Activated CD4-positive, alpha-beta T cell treated with anti-CD3 and anti-CD28 coated beads, Interleukin-2, amount 10 ng/mL, durations not matched to agents 7 days and 5 days (primary cell): ENCODE measurements at places on chromosomes 12 and 14. TPM values are rescaled to one million over a fixed set of nuclear protein-coding genes. Genes with fewer than 3 reads are reported as not detected.
A peak's percentile ranks its signal among the peaks of the same experiment; 100 is the strongest.

GRCh38 chr12:1519642-1520041, 74.7 kb downstream of the FBXL14 start:
- peaks cover 41% of the 10 kb centered on the region for H3K27me3 ChIP-seq
- H3K4me1 ChIP-seq, result no peaks in the 10 kb centered on the region
- no peak for DNase-seq
- H3K27ac ChIP-seq, result no peak overlapping the region

DNA sequence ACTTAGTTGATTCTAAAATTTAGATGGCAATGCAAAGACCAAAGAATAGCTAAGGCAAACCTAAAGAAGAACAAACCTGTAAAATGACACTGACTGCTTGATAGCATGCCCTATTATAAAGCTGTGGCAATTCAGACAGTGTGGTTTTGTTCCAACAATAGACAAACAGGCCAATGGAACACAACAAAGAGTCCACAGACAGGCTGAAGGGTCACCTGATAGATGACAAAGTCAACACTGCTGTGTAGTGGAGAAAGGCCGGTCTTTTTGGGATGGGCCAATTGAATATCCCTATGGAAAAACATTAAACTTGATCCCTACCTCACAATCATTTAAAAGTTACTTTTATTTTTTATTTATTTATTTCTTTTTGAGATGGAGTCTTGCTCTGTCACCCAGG, 33.8 kb upstream of the SLC25A3 start:
- DNase-seq, result no peak
- no peaks in the 10 kb centered on the region for H3K27me3 ChIP-seq
- H3K4me1 ChIP-seq, result no peaks in the 10 kb centered on the region
- no peak overlapping the region for H3K27ac ChIP-seq

GRCh38 chr14:103056322-103057027, 874 bp downstream of the CDC42BPB start:
- no peak overlapping the region for H3K27ac ChIP-seq
- no peak for DNase-seq
- peaks cover 43% of the 10 kb centered on the region for H3K27me3 ChIP-seq
- H3K36me3 ChIP-seq, result no peaks in the 10 kb centered on the region

DNA sequence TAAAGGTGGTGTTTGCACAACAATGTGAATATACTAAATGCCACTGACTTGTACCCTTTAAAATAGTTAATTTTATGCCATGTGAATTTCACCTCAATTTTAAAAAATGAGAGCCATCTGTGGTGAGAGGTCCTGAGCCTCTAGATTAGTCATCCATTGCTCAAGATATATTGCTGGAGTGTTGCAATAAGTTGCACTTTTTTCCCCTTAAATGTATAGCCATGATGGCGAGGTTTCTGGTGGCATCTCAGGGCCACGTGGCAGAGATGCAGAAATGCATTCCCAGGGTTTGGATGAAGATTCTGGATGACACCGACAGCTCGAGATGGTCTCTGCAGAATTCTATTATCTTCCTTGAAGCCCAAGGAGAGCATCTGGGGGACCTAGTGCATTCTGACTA, 153.7 kb downstream of the AACS start:
- H3K4me3 ChIP-seq, result no peak overlapping the region
- H3K4me1 ChIP-seq, result no peaks in the 10 kb centered on the region
- H3K36me3 ChIP-seq, result no peaks in the 10 kb centered on the region
- no peak for DNase-seq
- H3K27me3 ChIP-seq, result peaks cover 19% of the 10 kb centered on the region
- H3K27ac ChIP-seq, result no peak overlapping the region

GRCh38 chr14:89270439-89271227, 146.4 kb downstream of the FOXN3 start:
- peaks cover 30% of the 10 kb centered on the region for H3K36me3 ChIP-seq
- no peaks in the 10 kb centered on the region for H3K27me3 ChIP-seq
- no peak overlapping the region for H3K4me3 ChIP-seq
- H3K27ac ChIP-seq, result no peak overlapping the region

DNA sequence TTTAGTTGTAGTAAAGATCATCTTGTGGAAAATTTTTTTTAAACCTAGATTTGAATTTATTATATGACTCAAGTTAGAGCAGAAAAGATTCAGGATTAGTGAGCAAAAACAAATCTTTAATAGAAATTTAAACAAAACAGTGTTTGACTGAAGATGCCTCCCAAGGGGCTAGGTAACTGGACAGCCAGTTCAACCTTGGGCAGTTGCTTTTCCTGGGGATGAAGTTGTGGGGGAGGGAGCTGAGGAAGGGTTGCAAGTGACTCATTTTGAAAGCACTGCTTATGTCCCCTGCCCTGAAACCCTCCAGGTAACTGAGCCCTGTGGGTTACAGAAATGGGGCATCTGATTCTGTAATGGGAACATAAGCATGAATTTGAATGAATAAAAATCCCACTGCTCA, 13.1 kb downstream of the CFAP54 start:
- peak overlapping the region; percentile 71 for H3K27ac ChIP-seq
- DNase-seq, result no peak
- H3K4me3 ChIP-seq, result no peak overlapping the region

DNA sequence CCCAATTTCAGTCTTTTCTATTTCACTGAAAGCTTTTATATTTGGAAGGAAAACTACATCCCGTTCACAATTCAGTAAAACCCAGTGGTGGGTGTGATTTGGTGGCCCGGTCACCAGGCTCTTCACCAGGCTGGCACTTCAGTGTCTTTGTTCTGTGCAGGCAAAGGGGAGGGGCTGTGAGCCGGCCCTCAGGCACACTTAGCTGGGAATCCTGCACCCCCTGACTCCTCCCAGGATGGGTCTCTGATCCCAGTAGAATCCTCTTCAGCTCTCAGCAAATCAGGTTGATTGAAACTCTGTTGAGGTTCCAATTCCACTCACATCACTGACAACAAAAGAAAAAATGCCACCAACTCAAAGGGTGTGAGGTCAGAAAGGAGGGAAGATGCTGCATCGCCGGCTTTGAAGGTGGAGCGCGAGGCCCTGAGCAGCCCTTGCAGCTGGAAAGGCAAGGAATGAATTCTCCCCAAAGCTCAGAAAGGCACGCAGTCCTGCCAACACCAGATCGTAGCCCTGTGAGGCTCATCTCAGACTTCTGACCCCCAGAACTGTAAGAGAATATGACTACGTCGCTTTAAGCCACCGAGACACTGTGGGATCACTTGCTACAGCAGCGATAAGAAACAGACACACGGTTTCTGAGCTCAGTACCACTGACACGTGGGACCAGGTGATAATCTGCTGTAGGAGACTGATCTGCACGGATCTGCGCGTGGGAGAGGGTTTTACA, 166.6 kb downstream of the PIWIL1 start:
- H3K27ac ChIP-seq, result no peak overlapping the region
- DNase-seq, result no peak
- no peaks in the 10 kb centered on the region for H3K27me3 ChIP-seq
- H3K4me1 ChIP-seq, result no peaks in the 10 kb centered on the region
- no peaks in the 10 kb centered on the region for H3K36me3 ChIP-seq
- H3K4me3 ChIP-seq, result no peak overlapping the region

GRCh38 chr12:56165369-56165768, 7.2 kb downstream of the MYL6 start:
- H3K4me1 ChIP-seq, result peaks cover 22% of the 10 kb centered on the region
- DNase-seq, result no peak
- no peaks in the 10 kb centered on the region for H3K27me3 ChIP-seq

CLEC4D gene
- total RNA-seq, result not detected

HOXC9 gene
- not detected for total RNA-seq

SAMD4A gene
- total RNA-seq, result 0.62 TPM

APOF gene
- total RNA-seq, result not detected

AQP6 gene
- not detected for total RNA-seq

LRRK2 gene
- total RNA-seq, result not detected

VRTN gene
- total RNA-seq, result not detected
